Stimulated activated CD8-positive, alpha-beta memory T cell treated with anti-CD3 and anti-CD28 coated beads, Interleukin-7, amount 100 ng/mL, for 1 hour (primary cell): ENCODE measurements at places on chromosomes 12 and 14.

GRCh38 chr12:108702595-108703320 lies 28.6 kb downstream of the CORO1C start:
- no peak for DNase-seq

GRCh38 chr12:12481631-12482030 lies 81.0 kb downstream of the DUSP16 start:
- DNase-seq: no peak

DNA sequence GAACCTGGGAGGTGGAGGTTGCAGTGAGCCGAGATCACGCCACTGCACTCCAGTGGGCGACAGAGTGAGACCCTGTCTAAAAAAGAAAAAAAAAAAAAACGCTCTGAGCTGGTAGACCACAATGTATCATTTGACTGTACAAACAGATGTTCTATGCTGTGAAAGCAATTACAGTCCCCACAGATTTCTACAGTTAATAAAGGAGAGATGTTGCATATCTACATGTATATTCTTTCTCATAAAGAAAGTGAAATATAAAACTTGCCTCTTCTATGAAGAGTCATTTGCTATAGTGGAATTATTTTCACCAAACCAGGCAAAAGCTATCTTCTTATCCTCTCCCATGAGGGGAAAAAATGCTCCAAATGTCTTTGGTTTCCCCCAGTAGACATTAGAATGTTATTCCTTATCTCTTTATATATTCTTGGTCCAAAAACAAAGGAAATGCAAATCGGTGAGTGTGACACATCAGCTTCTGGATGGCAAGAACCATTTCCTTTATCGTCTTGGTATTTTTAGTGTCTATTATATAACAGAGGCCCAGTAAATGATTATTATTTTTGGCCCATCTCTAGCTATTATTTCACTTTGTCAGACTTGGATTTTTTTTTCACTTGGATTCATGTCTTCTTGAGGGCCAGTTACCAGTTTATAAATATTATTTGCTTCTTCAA lies 230.4 kb downstream of the SSPN start:
- no peak for DNase-seq

DNA sequence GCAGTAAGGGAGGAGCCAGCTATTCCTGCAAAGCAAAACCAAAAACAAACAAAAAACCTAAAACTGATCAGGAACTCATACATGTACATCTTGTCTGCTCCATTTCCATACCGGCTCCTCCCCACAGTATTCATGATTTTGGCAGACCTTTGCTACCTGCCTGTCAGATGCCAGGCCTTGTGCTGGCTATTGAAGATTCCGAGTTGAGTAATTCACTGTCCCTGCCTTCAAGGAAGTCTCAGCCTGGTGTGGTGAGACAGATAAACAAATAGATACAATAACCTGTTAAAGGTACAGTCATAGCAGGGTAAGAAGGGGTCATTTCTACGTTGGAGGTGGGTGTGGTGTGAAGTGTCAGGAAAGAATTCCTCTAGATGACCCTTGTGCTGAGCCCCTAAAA lies 42.7 kb downstream of the SUSD6 start:
- no peak for DNase-seq

GRCh38 chr14:96095581-96096476 lies 56.7 kb downstream of the C14orf132 start:
- DNase-seq: no peak

DNA sequence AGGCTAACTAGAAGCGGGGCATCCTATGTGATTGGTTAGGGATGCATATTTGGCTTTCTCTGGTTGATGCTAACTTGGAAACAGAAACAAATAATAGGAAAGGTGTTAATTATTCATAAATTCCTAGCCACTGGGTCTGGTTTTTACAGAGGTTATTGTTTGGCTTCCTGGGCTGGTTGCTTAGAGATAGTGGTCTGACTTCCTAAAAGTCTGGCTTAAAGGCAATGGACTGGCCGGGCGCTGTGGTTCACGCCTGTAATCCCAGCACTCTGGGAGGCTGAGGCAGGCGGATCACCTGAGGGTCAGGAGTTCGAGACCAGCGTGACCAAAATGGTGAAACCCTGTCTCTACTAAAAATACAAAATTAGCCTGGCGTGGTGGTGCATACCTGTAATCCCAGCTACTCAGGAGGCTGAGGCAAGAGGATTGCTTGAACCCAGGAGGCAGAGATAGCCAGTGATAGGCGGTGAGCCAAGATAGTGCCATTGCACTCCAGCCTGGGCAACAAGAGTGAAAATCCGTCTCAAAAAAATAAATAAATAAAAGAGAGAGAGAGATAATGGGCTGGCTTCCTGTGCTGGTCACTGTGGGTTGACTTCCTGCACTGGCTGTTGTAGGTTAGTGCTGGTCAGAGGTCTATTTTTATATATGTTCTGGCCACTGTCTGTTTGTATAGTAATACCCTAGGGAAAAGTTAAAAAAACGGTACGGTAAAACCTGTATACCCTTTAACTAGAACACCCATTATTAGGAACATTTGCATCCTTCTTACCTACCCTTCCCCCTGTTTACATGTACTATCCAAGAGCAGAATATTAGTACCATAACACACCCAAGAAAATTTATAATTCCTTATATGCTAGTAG lies 24.1 kb downstream of the OR6S1 start:
- no peak for DNase-seq

- no peak for DNase-seq
These were observed 1.5 kb upstream of the GALNT6 start for GRCh38 chr12:51392556-51393237.

DNA sequence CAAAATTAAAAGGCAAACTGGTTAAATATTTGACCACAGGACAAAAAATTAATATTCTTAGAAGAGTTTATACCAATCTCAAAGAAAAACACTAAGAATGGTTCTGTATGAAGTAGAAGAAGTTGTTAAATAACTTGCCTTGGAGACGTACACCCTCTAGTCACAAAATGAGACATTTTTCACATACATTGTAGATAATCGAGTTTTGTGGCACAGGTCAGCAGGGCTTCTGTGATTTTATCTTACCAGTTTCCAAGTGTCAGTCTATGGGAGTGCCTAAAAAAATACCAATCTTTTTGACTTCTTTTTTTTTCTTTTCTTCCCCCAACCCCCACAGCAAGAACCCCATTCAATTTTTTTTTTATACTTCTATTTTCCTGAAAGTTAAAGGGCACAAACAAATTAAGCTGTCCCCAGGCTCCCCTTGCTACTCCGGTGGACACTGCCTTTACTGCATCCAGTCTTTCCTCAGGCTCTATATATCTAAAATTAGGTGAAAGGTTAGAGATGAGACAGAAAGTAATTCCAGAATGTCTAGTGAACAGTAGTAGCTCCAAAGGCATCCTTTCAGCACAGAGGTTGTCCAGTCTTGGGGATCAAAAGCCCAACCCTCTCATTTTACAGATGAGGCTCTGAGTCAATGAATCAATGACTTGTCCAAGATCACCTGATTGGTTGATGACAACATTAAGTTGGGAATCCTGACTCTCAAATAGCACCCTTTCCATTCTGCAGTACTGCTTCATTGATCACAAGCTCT lies 6.2 kb downstream of the LIMA1 start:
- DNase-seq: no peak

DNA sequence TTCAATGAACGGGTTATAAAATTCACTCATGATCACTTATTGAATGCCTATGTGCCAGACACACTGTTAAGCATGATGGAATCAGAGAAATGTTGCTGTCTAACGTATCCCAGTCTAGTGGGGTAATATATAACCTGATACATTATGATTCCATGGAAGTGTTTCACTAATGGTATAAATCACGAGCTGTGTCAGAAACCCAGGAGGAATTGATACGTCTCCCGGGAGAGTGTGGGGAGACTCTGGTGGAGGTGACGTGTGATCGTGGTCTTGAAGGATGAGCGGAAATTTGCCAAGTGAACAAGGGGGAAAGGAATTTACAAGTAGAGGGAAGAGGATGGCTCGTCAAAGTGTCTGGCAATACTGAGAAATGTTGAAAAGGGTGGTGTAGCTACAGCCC lies 26.5 kb downstream of the MANSC1 start:
- DNase-seq: no peak

DNA sequence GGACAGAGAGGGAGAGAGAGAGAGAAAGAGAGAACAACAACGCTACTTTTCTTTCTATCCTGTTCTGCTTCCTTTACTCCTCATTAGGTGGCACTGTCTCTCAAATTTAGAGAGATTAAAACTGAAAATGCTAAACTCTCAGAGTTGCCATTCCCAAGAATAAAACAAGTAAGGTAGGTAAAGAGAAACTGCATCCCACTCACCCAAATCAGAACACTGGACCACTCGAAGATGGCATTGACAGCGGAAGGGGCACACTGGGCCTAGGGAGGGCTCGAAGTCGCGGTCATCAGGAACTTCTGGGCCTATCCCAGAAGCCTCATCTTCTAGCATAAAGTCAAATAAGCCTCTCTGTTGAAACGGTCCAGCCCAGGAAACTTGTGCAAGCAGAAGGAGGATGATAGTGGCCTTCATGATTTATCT lies 4.5 kb downstream of the DCN start:
- DNase-seq: no peak

DNA sequence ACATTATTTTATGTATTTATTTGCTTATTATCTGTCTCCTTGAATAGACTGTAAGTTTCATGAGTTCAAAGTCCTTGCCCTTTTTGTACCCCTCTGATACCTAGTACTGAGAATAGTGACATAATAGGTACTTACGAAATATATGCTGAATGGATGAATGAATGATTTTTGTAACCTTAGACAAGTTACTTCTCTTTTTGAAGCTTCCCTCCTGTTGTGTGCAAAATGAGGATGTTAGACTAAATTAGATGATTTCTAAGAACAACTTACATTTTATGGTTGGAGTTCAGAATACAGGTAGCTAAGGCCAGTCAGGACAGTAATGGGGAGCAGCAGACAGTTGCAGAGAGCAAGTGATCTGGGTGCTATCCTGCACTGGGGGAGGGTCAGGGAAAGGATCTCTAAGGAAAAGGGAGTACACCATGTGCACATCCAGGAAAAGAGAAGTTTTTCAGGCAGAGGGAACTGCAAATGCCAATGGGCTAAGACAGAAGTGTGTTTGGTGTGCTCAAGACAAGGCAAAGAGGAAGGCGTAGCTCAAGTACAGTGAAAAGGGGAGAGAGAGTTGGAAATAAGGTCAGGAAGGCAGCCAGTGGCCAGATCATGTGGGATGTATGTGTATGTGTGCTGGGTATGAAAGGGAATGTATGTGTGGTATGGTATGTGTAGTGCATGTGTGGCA lies 59.4 kb upstream of the AMIGO2 start:
- no peak for DNase-seq

DNA sequence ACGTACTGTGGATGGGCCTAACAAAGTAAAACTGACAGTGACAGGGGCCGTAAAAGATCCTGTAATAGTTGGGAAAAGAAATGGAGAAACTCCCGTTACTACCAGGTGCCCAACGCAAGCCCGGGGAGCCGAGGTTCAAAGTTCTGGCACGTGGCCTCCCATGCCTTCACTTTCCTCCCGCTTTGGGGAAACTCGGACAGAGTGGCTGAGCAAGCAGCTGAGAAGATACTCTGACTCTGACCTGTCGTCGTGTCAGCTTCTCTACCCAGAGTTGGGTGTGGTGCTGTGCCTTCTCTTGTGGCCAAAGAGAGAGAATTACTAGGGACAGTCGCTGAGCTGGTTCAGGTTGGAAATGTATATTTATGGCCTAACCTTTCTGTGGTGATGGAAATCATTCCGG lies 1.7 kb downstream of the B4GALNT3 start:
- DNase-seq: no peak

DNA sequence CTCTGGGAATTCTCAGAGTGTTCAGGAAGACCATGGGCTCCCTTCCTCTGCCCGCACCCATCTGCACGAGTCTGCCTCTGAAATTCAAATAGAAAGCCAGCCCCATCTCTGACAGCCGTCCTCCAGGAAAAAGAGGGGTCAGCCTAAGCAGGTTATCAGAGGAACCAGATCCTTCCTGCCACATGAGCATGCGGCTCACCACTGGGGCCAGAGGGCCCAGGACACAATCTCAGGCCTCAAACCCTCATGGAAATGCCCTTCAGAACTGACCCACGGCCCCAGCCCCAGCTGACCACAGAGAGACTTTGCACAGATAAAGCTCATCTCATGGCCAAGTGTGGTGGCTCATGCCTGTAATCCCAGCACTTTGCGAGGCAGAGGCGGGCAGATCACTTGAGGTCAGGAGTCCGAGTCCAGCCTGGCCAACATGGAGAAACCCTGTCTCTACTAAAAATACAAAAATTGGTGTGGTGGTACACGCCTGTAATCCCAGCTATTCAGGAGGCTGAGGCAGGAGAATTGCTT lies 23.2 kb downstream of the PXN start:
- no peak for DNase-seq

GRCh38 chr12:71546322-71546861 lies 106.8 kb downstream of the LGR5 start:
- no peak for DNase-seq

DNA sequence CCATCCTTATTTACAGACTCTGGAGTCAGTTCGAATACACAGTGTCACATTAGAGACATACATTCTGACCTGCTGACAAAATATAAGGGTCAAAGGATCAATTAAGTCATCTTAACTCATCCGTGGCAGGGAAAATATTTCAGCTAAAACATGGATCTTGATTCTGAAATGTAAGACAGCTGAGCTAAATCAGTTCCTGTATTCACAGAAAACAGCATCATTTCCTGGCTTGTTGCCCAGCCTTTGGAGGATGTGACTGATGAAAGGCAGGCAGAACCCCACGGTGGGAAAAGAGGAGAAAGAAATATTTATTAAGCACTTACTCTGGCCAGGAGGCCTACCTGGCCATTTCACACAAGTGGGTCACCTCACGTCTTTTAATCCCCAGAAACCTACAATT lies 101.9 kb downstream of the GAS2L3 start:
- no peak for DNase-seq

GRCh38 chr14:90519262-90519920 lies 122.6 kb downstream of the CALM1 start:
- DNase-seq: no peak

GRCh38 chr12:31629756-31630732 lies 29.4 kb upstream of the ETFBKMT start:
- no peak for DNase-seq

- DNase-seq: no peak
These were observed 145.5 kb upstream of the NOVA1 start for GRCh38 chr14:26743284-26743683.

DNA sequence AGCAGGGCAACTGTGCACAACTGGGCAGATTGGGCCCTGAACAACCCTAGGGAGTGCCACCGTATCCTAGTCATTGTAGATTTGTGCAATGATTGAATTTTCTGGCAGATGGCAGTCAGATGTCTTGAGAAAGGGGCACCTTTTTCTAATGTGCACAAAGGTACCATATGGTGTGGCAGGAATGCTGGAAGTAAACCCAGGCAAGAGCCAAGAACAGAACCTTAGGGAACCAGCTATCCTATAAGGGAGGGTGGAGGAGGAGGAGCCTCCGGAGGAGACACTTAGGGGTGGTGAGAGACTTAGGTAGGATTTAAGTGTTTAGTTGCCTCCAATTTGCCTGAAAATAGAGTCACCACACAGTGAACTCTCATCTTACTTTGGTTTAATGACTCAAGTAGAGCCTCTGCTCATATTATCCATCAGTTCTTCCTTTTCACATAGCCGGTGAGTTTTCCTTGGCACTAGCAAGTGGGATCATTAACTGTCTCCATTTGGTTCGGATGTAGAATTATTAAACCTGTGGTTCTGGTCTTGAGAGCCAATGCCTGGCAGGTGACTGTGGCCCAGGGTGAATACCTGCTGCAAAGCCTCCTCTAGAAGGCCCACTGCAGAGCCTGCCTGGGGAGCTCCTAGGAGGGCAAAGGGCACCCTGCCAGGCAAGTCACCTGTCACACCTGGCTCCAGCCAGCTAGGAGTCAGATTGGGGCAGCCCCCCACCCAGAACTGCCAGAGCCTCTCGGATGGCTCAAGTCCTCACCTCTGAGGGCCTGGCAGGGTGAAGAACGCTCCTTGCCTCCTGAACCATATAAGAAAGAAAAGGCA lies 184.4 kb upstream of the HIF1A start:
- no peak for DNase-seq
